ENCODE measurements at places on chromosomes 7 and 10. TPM values are rescaled to one million over a fixed set of nuclear protein-coding genes. Genes with fewer than 3 reads are reported as not detected.

Gene ENO4
- 0.39 TPM for total RNA-seq

Gene ITPRID1
- total RNA-seq: 1.8 TPM

Gene ICA1
- total RNA-seq: 14.9 TPM

Gene SLC13A1
- not detected for total RNA-seq

Gene MINDY3
- 34.6 TPM for total RNA-seq

Gene CRTAC1
- total RNA-seq: 3.2 TPM

Gene BRI3
- 30.2 TPM for total RNA-seq

Gene ARL4A
- total RNA-seq: 74.1 TPM

Gene TYW1B
- total RNA-seq: 4.5 TPM

Gene ITIH5
- total RNA-seq: 28.4 TPM

Gene HMX3
- total RNA-seq: not detected

Gene MARCHF5
- 20.8 TPM for total RNA-seq

Gene LIPN
- 8.2 TPM for total RNA-seq

Gene TFEC
- total RNA-seq: 2.2 TPM

Gene CYP3A5
- 24.9 TPM for total RNA-seq

Gene GPR85
- total RNA-seq: 1.9 TPM

Gene OPN1SW
- total RNA-seq: not detected

Gene SAP25
- 0.39 TPM for total RNA-seq

Gene PODXL
- total RNA-seq: 11.4 TPM

Gene CFAP70
- 3.4 TPM for total RNA-seq

Gene EGR2
- total RNA-seq: 14.9 TPM

Gene COBL
- 11.9 TPM for total RNA-seq

Gene NOC3L
- 27.5 TPM for total RNA-seq

Gene SLIT1
- 0.59 TPM for total RNA-seq

Gene HUS1
- 17.7 TPM for total RNA-seq

Gene KDM7A
- total RNA-seq: 26.2 TPM

Measured in skin of body (tissue), 3 donors.